ENCODE measurements at places on chromosomes 1 and 21. TPM values are rescaled to one million over a fixed set of nuclear protein-coding genes. Genes with fewer than 3 reads are reported as not detected.

DNA sequence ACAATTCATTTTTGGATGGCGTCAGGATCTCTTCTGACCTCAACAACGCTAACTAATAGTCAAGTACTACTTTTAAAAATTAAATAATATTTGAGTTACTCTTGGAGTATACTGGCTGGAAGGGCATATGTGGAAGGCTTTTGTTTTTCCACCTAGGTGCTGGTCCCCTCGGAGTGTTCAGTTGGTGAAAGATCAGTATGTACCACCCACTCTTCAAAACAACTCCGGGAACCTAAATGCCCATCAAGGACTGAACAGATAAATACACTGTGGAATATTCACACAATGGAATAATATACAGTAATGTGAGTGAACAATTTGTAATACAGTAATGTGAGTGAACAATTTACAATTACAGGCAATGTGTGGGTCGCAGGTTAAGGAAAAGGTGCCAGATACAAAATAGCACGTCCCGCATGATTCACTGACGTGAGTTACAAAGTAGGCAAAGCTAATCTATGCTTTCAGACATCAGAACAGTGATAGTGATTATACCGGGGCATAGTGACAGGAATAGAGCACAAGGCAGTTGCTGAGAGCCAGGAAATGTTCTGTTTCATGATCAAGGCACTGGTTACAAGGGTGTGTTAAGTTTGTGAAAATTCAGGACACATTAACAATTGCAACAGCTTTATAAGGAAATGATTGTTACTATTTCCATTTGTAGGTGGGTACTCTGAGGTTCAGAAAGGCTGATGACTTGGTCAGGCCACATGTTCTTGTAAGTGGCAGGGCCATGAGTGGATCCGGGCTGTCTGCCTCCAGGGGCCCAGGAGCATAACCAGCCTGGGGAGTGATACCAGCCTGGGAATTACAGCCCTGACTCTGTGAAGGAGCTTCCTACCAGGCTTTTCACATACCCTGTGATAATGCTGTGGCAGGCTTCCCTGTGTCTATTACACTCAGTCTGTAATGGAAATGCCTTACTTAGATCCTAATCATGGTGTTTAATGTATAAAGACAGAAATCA, 59.3 kb upstream of the ABCD3 start:
- no peaks in the 10 kb centered on the region for H3K36me3 ChIP-seq
- no peaks in the 10 kb centered on the region for H3K4me1 ChIP-seq
- no peaks in the 10 kb centered on the region for H3K27me3 ChIP-seq
- no peak for DNase-seq

DNA sequence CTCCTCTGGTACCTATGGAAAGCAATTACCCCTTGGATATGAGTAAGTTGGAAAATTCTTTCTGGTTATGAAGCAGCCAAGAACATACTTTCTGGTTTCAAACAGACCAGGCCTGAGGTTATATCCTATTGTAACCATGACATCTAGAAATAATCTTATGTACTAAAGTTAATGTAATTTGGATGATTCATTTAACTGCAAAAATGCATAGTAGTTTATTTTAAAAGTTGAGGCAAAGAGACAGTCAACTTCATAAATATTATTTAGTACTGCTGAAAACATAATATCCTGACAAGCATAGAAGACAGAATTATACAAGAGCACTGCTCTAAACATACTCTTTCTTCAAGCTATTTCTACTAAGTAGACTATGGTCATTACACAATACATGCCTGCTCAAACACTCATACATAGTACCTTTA, 25.5 kb downstream of the ODF2L start:
- DNase-seq: no peak
- H3K36me3 ChIP-seq: peaks cover 24% of the 10 kb centered on the region
- H3K27ac ChIP-seq: peak overlapping the region; percentile 66
- peaks cover 4% of the 10 kb centered on the region for H3K4me1 ChIP-seq
- no peaks in the 10 kb centered on the region for H3K27me3 ChIP-seq

DNA sequence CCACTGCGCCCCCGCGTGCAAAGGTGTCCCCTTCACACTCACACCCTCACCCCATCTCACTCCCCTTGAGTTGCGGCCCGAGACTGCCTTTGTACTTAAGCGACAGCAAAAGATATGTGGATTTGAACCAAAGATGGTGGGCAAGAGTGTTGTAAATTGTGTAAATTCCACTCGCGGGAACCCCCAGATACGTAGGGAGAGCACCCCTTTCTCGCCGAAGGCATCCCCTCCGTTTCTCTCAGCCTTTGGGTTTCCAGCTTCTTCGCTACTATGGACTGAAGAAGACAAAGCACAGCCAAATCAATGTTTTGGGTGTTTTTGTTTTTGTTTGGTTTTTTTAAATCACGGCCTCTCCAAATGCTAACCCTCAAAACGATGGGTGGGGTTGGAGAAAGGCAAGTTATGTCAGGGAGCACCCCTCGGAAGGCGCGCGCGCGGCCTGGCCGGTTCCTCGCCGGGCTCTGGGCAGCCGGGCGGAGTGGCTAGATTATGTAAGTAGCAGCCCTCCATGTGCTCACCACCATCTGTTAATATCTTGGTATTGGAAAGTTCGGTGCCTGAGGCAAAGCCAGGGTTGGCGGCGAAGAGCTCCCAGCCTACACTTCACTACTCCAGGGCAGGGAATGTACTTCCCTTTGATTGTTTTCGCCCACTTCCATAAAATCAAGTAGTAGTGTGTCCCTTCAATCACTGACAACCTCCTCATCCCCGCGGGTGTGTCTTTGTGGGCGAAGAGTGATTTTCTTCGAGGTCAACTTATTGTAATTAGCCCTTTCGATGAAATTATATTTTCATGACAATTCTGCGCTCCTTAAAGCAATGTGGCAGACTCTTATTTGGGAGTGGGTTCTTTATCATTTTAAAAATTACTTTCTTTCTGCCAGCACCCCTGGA, 4.0 kb upstream of the PROX1 start:
- peaks cover 88% of the 10 kb centered on the region for H3K27me3 ChIP-seq
- peaks cover 2% of the 10 kb centered on the region for H3K36me3 ChIP-seq
- H3K4me1 ChIP-seq: peaks cover 40% of the 10 kb centered on the region
- DNase-seq: no peak
- H3K4me3 ChIP-seq: no peak overlapping the region
- no peak overlapping the region for H3K27ac ChIP-seq

GRCh38 chr1:115594600-115594999, 47.2 kb upstream of the VANGL1 start:
- no peaks in the 10 kb centered on the region for H3K4me1 ChIP-seq
- no peak overlapping the region for H3K4me3 ChIP-seq
- no peaks in the 10 kb centered on the region for H3K36me3 ChIP-seq
- no peaks in the 10 kb centered on the region for H3K27me3 ChIP-seq
- no peak for DNase-seq
- H3K27ac ChIP-seq: no peak overlapping the region

The OR2L3 gene
- not detected for total RNA-seq

The ROR1 gene
- total RNA-seq: not detected

The SPRR2E gene
- total RNA-seq: not detected

Data from activated CD4-positive, alpha-beta T cell treated with anti-CD3 and anti-CD28 coated beads, Interleukin-2, amount 10 ng/mL, durations not matched to agents 7 days and 5 days (primary cell).